ENCODE measurements at places on chromosomes 5 and 9.

DNA sequence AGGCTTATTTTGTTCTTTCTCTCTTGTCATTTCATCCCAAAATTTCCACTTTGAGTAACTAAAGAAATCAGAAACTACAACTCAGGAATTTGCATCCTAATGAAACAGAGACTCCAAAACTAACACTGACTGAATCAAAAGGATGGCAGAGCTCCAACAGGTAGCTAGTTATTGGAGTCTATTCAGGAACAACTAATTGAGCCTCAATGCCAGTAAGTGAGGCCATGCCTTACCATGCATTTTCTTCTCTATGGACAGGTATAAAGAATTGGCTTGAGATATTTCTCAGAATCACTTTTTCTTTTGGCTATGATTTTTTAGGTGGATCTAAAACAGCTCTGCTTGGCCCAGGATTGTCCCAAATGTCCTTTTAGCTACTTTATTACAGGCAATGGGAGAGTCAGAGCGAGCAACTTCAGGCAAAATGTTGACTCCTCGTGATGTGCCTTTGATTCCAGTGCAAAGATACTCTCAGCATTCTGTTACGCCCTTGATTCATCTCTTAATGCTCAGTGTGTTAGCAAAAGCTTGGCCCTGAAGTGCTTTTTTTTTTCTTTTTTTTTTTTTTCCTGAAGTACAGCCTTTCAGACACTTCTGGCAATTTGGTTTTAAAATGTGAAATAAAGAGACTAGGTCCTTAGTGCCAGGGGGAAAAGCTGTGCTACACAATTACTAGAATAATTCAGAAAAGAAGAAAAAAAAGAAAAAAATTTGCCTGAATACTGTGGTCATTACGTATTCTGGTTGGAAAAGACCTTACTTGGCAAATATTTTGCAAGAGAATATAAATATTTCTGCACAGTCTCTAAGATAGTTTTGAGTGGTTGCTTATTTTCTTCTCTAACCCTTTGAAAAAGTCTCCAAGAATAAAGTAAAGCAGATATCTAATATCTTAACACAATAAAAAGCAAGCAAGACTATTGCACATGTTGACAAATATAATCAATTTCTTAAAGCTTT is 423.7 kb downstream of the ANXA1 start:
- no peak for DNase-seq

DNA sequence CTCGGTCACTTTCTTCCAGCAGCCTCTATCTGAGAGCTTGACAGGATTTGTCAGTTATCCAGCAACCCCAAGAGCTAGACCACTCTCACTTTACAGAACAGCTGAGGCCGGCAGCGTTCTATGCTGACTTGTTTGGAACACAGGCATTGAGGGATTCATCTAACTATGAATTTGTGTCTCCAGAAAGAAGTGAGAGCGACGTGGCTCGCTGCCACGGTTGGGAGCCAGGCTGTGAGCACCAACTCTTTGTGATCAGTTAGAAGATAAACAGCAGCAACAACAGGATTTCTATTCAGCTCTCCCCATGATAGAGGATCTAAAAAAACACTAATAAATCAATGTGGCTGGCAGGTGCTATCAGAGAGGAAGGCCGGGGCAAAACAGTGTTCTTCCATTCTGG is 58.6 kb downstream of the NPR3 start:
- no peak for DNase-seq

GRCh38 chr5:154868702-154869101 is 10.3 kb downstream of the CNOT8 start:
- no peak for DNase-seq

DNA sequence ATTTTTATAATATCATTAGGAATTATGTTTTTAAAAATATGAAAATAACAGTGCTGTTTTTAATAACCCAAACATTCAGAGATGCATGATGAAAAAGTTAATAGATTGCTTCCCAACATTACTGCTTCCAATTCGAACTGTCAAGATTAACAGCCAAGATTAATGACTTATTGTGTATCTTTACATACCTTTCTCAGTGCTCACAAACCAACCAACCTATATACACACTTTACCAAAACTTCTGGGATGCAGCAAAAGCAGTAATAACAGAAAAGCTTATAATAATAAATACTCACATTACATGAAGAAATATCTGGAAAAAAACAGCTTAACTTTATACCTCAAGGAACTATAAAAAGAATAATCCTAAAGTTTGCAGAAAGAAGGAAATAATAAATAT is 82.1 kb downstream of the TMEM232 start:
- DNase-seq, result no peak

- DNase-seq, result no peak
These were observed 146.7 kb downstream of the MAST4 start for GRCh38 chr5:66742896-66743247.

DNA sequence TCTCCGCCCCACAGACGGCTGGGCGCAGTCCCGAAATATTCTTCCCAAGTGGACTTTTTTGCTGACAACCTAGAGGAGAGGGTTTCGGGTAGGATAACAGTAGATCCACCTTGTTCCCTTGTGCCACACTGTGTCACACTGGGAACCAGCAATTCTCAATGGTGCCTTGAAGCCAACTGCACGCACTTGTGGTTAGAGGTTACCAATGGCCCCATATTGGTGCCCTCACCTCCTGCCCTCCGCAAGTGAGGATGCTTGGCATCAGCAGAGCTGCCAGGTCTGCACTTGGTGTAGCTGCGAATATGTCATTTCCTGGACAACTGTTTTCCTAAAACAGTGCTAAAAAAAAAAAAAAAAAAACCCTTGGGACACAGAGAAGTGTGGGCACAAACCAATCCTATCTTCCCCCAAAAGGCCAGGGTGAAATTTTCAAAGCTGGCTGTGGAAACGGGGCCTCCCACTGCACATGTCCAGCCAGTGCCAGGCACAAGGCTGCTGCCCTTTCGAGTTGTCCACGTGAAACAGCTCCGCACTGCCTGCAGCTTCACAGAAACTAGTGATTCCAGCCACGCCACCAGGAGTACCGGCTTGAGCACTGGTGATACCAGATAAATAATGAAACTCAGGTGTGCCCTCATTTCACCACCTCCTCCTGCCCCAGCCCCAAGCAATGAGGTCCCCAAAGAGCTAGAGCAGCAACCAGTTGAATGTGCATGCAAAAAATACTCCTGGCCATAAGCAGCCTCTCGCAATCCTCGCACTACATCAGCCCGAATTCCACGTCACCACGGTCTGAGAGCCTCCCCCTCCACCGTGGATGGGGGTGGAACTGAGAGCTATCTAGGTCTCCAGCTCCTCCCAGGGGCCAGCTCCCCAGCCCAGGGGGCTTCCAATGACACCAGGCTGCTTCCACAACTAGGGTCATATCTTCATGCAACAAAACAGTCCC is 51.2 kb downstream of the USP20 start:
- no peak for DNase-seq

GRCh38 chr5:151612689-151613427 is 21.7 kb upstream of the FAT2 start:
- DNase-seq, result no peak

- DNase-seq, result no peak
These were observed 172.7 kb upstream of the KLF9 start for GRCh38 chr9:70587201-70587600.

GRCh38 chr9:74858751-74859414 is 28.8 kb downstream of the TRPM6 start:
- no peak for DNase-seq

DNA sequence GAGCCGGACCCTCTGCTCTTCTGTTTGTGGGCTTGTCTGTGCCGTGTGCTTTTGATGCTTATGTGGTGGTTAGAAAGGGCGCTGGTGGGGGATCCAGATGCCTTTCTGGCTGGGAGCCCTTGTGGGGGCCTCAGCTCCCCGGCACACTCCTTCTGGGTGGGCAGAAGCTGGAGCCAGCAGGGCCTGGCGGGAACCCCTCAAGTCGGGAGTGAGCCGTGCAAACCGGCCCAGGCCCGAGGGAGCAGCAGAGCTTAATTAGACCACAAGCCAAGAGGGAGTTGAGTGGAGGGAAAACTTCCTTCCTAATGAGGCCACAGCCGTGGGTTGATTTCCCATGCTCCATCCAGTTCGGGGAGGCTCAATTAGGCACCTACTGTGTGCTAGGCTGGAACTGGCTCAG is 76.0 kb upstream of the RNU6ATAC start:
- DNase-seq, result no peak

DNA sequence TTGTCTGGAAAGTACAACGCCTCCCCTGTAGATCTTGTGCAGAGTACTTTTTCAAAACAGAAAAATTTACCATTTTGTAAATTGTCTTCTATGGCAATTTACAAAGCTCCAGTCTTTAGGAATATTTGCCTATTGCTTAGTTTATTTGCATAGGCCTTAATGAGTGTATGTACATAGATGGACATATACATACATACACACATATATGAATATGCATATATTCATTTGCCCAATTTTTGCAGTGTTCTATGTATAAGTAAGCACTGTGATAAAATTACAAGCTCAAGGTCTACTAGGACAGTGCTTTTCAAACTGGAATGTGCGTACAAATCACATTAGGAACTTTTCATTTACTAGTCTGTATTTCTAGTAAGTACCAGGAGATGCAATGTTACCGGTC is 301.3 kb upstream of the SMARCA2 start:
- DNase-seq, result no peak

DNA sequence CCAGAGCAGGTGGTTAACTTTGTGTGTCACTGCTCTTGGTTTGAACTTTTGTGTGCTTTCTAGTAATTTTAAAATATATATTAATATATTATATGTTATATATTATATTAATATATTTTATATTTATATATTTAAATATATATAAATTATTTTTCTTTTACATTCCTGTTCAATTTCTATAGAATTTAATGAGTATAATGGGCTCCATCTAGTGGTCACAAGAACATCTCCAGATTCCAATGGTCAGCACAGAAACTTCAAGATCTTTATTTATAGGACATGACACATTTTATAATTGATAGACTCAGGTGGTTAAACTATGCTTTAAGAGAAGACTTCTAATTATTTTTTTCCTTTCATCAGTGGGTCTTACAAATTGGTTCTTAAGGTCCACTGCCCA is 39.1 kb downstream of the COL23A1 start:
- peak; percentile 14 for DNase-seq

DNA sequence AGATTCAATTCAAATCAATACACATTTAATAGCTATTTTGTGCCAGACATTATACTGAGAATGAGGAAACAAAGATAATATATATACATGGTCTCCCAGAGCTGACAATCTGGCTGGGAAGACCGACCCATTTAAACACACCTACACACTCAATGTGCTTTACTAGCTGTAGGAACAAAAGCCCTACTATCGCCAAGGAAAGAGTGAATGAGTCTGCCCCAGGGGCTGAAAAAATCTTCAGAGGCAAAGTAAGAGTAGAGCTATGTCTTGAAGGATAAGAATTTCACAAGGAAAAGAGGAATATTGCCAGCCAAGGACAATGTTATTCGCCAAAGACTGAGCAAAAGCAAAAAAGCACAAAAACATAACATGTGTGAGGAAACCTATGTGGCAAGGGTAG is 6.6 kb downstream of the PFDN1 start:
- no peak for DNase-seq

DNA sequence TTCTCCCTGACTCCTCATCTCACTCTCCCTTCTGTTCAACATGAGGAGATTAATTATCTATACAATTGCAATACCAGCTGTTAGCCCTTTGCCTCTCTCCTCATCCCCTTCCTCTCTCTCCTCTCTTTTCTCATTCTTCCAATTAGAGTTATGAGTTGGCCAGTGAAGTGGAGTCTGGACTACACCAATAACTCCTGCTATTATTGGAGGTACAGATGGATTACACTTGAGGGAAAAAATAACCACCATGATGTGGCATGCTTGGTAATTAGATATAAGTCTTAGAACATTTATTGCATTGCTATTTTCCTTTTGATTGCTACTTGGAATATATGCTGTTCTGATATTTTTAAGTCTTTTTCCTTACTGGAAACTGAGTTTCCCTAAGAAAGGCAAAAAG is 159.2 kb downstream of the FRMD3 start:
- no peak for DNase-seq

GRCh38 chr5:134411546-134412266 is at the start of gene CDKN2AIPNL:
CDKN2AIPNL (minus strand) TSS chr5:134411881; CDS start chr5:134411854, 27 bp downstream.
- DNase-seq, result peak; percentile 80

GRCh38 chr5:140322751-140323731 is 20.1 kb upstream of the PFDN1 start:
- DNase-seq, result no peak

DNA sequence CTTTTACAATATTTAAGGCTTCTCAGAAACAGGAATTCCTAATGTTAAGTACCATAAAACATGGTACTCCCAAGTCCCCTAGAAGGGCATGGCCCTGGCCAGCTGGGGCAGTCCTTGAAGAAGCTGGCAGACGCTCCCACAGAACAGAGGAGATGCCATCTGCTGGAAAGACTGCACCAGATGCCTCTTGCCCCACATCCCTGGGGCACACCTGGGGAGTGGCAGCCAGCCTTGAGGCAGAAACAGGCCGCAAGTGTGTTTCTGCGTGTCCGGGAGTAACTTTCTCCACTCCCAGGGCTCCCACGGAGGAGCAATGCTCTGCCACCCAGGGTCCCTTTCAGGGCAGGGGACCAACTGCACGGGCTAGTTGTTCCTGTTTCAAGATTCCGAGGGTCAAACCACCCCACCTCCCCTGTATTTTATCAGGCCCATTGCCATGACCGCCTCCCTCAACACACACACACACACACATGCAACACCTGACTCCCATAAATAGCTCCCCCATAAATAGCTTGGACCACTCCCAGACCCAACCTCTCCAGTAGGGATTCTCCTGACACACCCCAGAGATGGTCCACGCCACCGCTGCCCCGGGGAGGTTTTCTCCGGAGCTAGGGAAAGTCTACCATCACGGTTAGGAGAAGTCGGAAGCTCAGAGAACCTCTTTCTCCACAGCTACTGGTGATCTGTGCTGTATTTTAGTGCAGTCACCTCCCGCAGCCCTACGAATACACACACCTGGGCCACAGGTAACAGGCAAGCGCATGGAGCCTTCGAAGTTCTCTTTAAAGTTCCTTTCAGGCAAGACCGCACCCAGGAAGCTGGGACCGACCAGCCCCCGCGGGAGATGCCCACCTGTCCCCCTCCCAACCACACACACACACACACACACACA is 1.5 kb downstream of the SPOCK1 start:
- DNase-seq, result peak; percentile 3

- peak; percentile 25 for DNase-seq
These were observed 114.5 kb upstream of the LMX1B start for GRCh38 chr9:126499005-126499910.

- DNase-seq, result no peak
These were observed 34.0 kb downstream of the GLRX start for GRCh38 chr5:95788493-95788892.

DNA sequence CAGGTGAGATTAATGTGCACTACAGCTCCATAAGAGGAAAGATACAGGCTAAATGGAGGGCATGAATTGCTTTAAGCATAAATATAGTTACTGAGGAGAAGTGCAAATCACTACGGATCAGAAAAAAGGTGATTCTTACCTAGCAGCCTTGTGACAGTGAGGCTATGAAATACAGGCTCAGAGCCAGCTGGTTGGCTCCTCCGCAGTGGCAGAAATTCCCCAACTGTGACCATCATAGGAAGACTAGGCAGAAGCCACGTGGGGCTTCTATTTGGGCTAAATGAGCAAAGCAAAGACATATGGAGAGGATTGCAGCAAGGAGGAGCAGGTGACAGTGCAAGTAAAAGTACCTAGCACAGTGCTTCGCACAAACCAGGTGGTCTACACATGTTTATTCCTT is 40.5 kb downstream of the CDO1 start:
- DNase-seq, result no peak

Measured in NCI-H748 treated with DMSO at 0.1 percent for 48 hours (cell line).